ENCODE measurements at places on chromosomes 5 and 9.

GRCh38 chr5:29897916-29898315 is 1295.6 kb upstream of the CDH6 start:
- DNase-seq, result no peak

- no peak for DNase-seq
These were observed 677.7 kb upstream of the KLF4 start for GRCh38 chr9:108167136-108167900.

DNA sequence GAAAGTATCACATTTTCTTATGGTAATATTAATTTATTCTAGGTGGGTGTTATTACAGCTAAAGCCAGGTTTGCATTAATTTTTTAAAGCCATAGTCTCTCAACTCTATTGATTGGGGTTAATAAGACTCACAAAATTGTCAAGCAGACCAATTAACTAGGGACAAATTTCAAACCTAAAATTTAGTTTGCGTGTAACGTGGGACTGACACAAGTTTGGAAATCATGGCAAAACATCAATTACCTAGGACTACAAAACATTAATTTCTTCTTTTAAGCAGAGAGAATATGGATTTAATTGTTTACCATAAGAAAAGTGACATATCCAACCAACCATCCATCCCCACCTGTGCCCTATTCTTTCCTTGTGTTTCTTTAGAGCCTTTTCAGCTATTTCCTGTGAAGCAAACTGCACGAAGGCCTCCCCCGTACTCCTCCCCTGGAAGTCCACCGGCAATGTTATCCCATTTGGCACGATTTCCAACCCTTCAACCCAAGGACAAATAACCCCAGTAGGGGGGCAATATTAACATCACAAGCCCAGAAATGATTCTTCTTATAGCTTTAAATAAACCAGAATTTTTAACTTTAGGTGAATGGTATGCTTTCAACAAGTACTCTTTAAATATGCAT is 4.4 kb downstream of the HNRNPH1 start:
- no peak for DNase-seq

GRCh38 chr9:119701651-119702050 is 332.4 kb upstream of the BRINP1 start:
- no peak for DNase-seq

- DNase-seq, result no peak
These were observed 20.9 kb downstream of the OR2Y1 start for GRCh38 chr5:180718810-180719453.

GRCh38 chr5:148482196-148482595 is 98.4 kb downstream of the FBXO38 start:
- DNase-seq, result no peak

DNA sequence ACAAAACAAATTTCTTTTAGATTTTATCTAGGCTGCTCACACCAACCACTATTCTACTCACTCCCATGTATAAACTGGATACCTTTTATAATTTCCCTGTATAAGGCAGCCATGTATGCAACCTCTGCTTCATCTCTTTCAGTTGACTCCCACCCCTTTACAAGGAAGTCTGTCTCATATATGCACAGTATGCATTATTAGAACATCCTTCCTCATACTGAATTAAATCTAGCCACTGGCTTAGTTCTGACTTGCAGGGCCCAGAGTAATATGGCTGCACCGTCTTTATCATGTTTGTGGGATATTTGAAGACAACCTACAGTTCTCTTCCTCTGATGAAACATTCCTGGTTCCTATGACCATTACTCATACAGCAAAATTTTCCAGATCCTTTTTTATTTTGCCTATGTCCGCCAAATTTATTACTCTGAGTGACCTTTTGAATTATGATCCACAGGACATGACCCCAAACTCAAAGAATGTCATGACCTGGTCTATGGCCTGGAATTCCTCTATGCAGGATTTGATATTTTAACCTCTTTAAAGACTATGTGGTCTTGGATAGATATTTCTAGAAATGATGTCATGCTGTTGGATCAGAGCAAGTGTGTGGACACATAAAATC is 76.6 kb upstream of the ITGA1 start:
- DNase-seq, result no peak

DNA sequence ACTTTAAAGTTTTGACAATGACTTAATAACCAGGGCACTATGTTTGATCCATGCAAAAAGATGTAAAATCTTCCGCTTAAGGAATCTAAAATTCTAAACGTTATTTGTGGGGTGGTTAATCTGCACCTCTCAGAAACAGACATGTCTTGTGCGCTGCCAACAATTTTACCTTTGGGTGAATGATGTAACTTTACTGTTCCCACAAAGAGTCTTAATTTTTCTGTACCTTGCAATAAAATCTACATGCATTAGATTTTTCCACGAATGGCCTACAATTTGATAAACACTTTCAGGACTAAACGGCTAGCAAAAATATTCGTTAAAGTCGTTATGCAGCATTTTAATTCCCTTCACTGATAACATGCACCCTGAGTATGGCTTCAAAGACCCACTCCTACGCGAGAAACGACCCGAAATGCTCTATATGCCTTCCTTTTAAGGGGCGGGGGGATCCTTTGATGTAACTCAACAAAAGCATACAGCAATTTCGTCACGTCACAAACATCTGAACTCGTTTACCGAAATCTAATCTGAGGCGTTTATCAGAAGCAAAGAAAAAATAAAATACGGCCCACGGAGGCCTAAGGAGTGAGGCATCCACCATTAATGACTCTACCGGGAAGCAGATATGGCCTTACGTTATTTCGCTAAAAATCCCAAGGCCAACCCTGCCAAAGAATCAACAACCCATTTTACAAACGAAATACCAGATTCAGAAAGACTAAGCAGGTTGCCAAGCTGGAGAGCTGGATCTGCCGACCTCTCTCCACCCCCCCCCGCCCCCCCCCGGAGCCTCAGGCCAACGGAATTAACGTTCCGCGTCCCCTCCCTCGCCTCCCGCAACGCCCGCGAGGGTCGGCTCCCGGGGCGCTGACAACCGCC is 621 bp downstream of the AK6 start:
- DNase-seq, result peak; percentile 14

DNA sequence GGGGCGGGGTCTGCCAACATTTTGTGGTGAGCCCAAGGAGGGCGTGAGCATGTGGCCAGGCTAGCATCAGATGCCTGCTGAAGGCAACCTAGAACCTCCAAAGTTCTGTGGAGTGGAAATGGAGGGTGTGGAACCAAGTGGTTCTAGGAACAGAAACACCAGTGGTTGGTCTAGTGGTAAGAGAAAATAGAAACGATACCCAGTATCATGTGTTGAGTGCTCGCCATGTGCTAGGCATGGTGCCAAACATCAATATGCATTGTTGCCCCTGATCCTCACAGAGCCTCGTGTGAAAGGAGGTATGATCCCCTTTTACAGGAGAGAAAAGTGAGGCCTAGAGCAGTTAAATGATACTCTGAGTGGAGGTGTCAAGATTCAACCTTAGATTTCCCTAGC is 31.5 kb upstream of the MVB12B start:
- DNase-seq, result no peak

DNA sequence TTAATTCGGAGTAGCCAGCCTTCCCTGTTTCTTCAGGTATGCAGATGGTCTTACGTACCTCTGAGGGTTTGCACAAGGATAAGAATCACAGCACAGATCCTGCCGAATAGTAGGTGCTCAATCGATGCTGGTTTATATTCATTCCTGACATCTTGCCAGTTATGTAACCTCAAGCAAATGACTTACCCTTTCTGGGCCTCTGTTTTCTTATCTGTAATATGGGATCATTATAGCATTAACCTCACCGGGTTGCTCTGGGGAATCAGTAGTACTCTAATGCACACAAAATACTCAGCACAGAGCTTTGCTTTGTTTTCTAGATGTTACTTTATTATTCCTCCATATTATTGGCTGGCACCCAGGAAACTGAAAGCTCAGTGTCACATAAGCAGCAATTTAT is 7.7 kb upstream of the NR5A1 start:
- no peak for DNase-seq

GRCh38 chr5:38250763-38251448 is 7.5 kb upstream of the EGFLAM start:
- DNase-seq, result no peak

- no peak for DNase-seq
These were observed 45.6 kb downstream of the S1PR3 start for GRCh38 chr9:89036891-89037290.

DNA sequence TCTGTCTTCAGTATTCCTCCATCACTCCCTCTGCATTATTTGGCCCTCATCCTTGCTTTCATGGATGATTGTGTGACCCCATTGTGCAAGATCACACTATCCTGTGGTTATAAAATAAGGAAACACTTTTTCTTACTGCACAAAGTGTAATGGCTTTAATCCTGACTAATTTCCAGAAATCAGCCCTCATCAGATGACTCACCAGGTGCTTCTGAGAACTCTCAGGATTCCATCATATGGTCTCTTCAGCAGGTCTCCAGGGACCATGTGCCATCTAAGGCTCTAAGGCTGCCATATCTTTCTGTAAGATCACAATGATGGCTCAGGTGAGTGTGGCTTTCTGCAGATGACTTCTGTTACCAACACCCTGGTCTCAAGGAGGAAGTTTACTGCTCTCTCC is 27.3 kb upstream of the FER start:
- no peak for DNase-seq

DNA sequence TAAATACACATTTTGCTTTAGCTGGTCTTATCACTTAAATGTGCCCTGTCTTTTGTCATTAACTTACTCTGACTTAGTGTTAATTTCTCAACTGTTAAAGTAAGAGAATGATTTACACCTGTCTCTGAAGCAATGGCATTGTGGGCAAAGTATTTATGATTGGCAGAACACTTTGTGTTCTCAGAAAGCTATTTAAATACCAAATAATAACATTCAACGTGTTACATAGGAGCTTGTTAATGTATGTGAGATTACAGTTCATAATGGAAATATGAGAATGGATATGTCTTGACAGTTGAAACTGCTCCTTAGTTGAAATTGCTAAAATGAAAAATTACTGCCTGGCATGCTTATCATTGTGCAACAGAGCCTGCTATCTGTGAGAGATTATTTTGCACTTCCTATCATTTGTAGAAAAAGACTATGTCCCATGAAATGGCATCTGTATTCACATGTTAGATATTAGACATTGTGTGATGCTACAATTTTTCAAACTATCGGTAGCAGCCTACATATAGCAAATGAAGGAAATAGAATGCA is 46.1 kb downstream of the PRR16 start:
- no peak for DNase-seq

- DNase-seq, result peak; percentile 84
These were observed 53.2 kb downstream of the USP20 start for GRCh38 chr9:129888293-129889121.

GRCh38 chr9:75231167-75231566 is 142.9 kb downstream of the OSTF1 start:
- DNase-seq, result no peak

DNA sequence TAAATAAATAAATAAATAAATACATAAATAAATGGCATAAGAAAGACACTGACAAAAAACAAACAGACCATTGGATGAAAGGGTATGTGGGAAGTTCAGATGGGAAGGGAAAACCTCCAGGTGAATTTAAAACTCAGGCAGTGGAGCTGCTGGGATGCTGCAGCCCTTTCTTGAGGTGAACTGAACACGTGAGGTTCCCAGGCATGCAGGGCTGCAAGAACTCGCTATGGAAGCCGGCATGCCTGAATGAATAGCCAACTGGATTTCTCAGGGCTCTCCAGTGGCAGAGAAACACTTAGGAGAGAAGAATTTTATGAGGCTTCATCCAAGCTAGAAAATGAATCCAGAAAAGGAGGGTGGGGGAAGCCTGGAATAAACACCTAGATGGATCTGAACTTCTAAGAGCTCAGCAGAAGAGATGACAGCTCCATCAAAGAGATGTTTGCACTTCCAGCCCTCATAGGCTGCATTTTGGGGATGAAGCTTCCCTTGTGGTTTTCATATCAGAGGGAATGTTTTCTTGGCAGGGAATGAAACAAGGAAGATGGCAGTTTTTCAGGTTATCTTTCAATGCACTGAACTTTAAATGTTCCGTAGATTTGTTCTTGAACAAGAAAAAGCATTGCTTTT is 224.2 kb upstream of the DAP start:
- DNase-seq, result no peak

- DNase-seq, result no peak
These were observed 10.3 kb upstream of the NPR2 start for GRCh38 chr9:35781066-35781465.

GRCh38 chr9:111632695-111633388 is 1.7 kb downstream of the DNAJC25 start:
- DNase-seq, result no peak

DNA sequence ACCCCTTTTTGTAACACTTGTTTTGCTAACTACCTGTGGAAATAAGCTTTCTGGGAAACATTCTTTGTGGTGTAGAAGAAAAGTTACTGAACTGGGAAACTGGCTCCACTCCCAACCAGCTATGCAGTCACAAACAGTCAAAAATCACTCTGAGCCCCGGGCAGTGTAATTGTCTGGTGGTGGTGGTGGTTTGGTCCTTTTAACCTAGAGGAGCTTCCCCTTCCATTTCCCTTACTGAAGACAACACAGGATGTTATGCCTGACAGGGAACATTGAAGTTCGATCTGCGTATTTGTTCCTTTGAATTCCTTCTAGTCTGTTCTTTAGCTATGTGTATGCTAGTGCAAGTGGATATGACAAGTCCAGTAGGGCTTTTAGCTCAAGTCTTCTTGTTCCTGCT is 56.8 kb upstream of the TBCA start:
- no peak for DNase-seq

DNA sequence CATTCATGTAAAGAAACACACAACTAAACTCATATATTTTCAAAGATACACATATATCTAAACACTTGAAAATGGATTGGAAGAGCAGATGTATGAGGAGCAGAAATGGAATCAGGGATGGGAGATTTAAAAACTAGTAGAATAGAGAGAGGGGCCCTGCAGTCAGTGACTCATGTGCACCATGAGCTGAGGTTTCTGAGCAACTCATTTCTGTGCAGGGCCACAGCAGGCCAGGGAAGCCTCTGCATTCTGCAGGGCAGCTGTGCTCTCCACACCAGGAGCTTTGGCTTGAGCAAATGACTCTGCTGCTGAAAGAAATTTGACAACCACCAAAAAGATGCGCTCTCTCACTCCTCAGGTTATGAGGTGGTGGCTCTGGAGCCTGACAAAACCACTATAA is 27.1 kb downstream of the LHX6 start:
- no peak for DNase-seq

DNA sequence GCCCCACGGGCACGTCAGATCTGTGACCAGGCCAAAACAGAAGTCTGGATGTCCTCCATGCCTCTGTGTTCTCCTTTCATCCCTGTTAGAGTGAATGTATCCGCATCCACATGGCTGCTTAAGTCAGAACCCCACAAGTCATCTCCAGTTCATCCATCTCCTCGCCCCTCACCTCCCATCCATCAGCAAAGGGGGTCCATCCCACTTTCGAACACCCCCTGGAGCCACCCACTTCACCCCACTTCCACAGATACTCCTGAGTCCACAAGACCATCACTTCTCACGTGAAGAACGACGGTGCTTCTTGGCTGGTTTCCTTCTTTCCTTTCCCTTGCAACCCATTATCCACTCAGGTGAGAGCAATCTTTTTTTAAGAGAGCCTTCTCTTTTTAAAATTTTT is 3.5 kb upstream of the SPOCK1 start:
- DNase-seq, result no peak

GRCh38 chr9:91065231-91066041 is 263.8 kb downstream of the SYK start:
- no peak for DNase-seq
